Gastrocnemius medialis (tissue), 4 donors: ENCODE measurements at places on chromosomes 2 and 18. TPM values are rescaled to one million over a fixed set of nuclear protein-coding genes. Genes with fewer than 3 reads are reported as not detected.

- no peaks in the 10 kb centered on the region for H3K4me1 ChIP-seq
- no peak overlapping the region for H3K4me3 ChIP-seq
- no peaks in the 10 kb centered on the region for H3K27me3 ChIP-seq
- H3K36me3 ChIP-seq = no peaks in the 10 kb centered on the region
- H3K27ac ChIP-seq = no peak overlapping the region
- no peak for DNase-seq
Observed at GRCh38 chr2:140295767-140296166, 1515.6 kb upstream of the NXPH2 start.

DNA sequence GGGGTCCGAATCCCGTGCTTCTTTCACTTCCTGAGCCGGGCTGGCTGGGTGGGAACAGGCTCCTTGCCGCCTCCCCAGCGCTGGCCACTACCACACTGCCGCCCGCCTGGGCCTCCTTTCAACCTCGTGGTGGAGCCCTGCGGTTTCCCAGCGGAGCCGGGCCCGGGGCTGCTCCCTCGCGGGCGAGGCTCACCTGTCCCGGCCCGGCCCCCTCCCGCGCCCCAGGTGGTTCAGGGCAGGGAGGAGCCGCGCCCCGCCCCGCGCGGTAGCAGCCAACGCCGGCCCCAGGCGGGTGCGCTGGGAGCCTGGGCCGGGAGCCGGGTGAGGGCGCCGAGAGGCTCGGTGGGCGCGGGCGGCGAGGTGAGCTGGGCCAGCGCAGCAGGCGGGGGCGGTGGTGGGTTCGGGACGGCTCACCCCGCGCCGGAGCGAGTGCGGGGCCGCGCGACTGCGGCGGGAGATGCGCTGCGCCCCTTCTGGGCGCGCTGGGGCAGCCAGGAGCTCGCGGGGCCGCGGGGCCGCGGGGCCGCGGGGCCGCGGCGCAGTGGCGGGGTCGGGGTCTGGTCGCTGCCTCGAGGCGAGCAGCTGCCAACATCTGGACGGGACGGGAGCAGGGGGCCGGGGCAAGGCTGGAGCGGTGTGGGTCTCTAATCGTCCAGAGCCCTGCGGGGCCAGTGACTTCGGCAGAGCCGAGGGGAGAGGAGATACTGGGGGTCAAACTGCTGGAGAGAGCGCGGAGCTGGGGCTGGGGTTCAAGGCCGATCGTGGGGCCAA lies at the start of gene LYPD6B:
Gene LYPD6B, plus strand, starts transcription at position 258 of the 771 bp plus-strand sequence. CDS start 92,250 bp downstream, outside the sequence.
- H3K4me3 ChIP-seq = no peak within 1 kb of the TSS
- H3K27ac ChIP-seq = no peak within 1 kb of the TSS
- no peak for DNase-seq
- H3K36me3 ChIP-seq = no peaks in the 10 kb centered on the region

DNA sequence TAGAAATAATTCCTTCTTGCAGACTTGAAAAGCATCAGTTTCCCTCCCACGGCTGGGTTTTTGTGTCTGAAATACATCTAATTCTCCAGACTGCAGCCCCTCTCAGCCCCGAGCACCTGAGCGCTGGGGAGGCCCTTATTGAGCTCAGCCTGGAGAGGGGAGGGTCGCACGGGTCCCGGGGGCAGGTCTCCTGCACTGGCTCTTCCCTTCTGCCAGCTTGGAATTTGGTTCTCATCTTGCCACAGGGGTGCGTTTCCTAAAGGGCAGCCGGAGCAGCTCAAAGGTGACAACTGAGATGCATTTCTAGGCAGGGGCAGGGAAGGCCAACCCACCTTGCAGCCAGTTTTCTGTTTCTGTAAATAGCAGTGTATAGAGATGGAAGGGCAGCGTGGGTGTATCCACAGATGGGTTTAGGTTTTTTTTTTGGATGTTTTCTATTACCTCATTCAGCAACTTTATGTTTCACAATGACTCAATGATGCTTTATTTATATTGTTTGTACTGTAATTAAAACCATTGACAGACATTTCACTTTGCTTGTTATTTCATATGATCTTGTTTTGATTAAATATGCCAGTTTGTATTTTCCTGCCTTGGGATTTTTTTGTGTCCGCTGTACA lies 37.0 kb downstream of the GBX2 start:
- no peaks in the 10 kb centered on the region for H3K4me1 ChIP-seq
- no peak overlapping the region for H3K27ac ChIP-seq

DNA sequence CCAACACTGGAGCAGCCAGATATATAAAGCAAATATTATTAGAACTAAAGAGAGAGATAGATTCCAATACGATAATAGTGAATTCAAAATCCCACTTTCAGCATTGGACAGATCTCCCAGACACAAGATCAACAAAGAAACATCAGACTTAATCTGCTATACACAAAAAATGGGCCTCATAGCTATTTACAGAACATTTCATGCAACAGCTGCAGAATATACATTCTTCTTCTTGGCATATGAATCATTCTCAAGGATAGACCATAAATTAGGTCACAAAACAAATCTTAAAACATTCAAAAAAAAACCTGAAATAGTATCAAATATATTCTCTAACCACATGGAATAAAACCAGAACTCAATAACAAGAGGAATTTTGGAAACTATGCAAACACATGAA lies 23.8 kb upstream of the BAZ2B start:
- no peak overlapping the region for H3K27ac ChIP-seq
- H3K36me3 ChIP-seq = no peaks in the 10 kb centered on the region
- no peak overlapping the region for H3K4me3 ChIP-seq

DNA sequence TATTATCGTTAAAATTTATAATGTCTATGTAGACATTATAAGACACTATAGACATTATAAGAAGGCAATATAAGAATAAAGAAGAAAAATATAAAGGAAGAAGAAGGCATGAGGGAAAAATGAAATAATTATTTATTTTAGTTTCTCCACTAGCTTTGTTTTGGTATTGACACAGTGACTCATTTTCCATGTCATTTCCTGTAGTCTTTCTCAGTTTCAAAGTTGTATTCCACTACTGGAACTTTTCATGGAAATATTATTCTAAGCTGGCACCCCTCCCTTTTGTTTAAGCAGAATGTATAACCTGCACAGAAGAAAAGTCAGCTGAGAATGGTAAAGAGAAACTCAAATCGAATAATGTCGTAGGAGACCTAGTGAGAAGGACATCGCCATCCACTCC lies 234.2 kb upstream of the NETO1 start:
- H3K4me3 ChIP-seq = no peak overlapping the region
- no peaks in the 10 kb centered on the region for H3K36me3 ChIP-seq
- H3K27ac ChIP-seq = no peak overlapping the region
- no peaks in the 10 kb centered on the region for H3K27me3 ChIP-seq
- H3K4me1 ChIP-seq = no peaks in the 10 kb centered on the region
- DNase-seq = no peak

- no peak overlapping the region for H3K27ac ChIP-seq
- H3K36me3 ChIP-seq = no peaks in the 10 kb centered on the region
- DNase-seq = no peak
- no peaks in the 10 kb centered on the region for H3K27me3 ChIP-seq
- no peak overlapping the region for H3K4me3 ChIP-seq
Observed at GRCh38 chr18:44651918-44652572, 28.6 kb upstream of the SETBP1 start.

GRCh38 chr2:226916669-226917068 lies 80.8 kb downstream of the RHBDD1 start:
- no peaks in the 10 kb centered on the region for H3K4me1 ChIP-seq
- no peak overlapping the region for H3K4me3 ChIP-seq
- no peaks in the 10 kb centered on the region for H3K36me3 ChIP-seq
- DNase-seq = no peak

DNA sequence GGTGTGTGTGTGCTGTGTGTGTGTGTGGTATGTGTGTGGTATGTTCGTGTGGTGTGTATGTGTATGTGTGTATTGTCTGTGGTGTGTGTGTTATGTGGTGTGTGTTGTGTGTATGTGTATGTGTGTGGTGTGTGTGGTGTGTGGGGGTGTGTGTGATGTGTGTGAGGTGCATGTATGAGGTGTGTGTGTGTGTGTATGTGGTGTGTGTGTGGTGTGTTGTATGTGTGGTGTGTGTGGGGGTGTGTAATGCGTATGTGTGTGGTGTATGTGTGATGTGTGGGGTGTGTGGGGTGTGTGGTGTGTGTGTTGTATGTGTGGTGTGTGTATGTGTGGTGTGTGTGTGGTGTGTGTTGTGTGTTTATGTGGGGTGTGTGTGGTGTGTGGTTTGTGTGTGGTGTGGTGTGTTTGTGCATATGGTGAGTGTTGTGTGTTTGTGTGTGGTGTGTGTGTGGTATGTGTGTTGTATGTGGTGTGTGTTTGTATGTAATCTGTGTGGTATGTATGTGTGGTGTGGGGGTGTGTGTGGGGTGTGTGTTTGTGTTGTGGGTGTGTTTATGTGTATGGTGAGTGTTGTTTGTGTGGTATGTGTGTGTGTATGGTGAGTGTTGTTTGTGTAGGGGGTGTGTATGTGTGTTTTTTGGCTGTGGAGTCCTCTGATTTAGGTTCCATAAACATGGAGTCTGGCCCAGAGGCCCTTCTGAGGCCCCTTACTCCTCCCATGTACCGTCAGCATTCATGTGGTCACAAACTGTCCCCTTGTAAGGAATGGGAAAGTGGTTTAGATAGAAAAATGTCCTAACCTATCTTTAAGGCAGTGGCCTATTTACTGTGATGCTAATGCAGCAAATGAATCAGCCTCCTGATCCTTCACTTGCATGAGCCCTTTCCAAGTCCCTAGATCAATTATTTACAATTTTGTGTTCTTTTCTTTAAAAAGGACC lies 116.0 kb downstream of the ALPK2 start:
- H3K36me3 ChIP-seq = peaks cover 10% of the 10 kb centered on the region
- no peaks in the 10 kb centered on the region for H3K27me3 ChIP-seq
- DNase-seq = no peak
- no peak overlapping the region for H3K27ac ChIP-seq
- no peaks in the 10 kb centered on the region for H3K4me1 ChIP-seq

- peaks cover 7% of the 10 kb centered on the region for H3K36me3 ChIP-seq
- no peaks in the 10 kb centered on the region for H3K27me3 ChIP-seq
- no peak overlapping the region for H3K27ac ChIP-seq
- no peaks in the 10 kb centered on the region for H3K4me1 ChIP-seq
- H3K4me3 ChIP-seq = no peak overlapping the region
- DNase-seq = no peak
Observed at GRCh38 chr18:6865251-6865650, 135.7 kb downstream of the ARHGAP28 start.

- peaks cover 3% of the 10 kb centered on the region for H3K4me1 ChIP-seq
- DNase-seq = no peak
- no peaks in the 10 kb centered on the region for H3K36me3 ChIP-seq
- H3K4me3 ChIP-seq = no peak overlapping the region
- H3K27ac ChIP-seq = no peak overlapping the region
- H3K27me3 ChIP-seq = peaks cover 14% of the 10 kb centered on the region
Observed at GRCh38 chr2:218889937-218890336, 9.3 kb downstream of the WNT10A start.

- peak within 1 kb of the TSS; percentile 51 for H3K4me3 ChIP-seq
- DNase-seq = peak; percentile 14
- peak within 1 kb of the TSS; percentile 70 for H3K27ac ChIP-seq
- H3K4me1 ChIP-seq = peaks cover 6% of the 10 kb centered on the region
Observed at GRCh38 chr2:100321866-100322820, at the start of gene LONRF2. TSS of gene LONRF2 (minus strand) at chr2:100322501. CDS start at chr2:100322093, 408 bp downstream.

DNA sequence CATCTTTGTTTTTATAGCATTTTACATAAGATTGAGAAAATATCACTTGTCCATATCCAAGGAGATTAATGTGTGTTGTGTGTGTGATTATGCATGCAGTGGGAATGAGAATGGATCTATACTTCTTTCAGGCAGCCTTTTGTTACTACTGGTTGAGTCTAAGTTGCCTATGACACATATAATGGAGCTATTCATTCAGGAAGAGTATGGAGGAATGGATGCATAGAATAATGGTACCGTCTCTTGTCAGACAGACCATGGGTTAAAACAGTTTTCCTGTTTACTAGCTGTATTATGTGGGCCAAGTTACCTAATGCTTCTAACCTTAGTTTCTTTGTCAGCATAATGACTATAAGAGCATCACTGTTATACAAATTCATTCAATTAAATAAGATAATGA lies 155.4 kb upstream of the KYNU start:
- DNase-seq = no peak
- no peak overlapping the region for H3K4me3 ChIP-seq
- H3K27me3 ChIP-seq = no peaks in the 10 kb centered on the region
- H3K27ac ChIP-seq = no peak overlapping the region

DNA sequence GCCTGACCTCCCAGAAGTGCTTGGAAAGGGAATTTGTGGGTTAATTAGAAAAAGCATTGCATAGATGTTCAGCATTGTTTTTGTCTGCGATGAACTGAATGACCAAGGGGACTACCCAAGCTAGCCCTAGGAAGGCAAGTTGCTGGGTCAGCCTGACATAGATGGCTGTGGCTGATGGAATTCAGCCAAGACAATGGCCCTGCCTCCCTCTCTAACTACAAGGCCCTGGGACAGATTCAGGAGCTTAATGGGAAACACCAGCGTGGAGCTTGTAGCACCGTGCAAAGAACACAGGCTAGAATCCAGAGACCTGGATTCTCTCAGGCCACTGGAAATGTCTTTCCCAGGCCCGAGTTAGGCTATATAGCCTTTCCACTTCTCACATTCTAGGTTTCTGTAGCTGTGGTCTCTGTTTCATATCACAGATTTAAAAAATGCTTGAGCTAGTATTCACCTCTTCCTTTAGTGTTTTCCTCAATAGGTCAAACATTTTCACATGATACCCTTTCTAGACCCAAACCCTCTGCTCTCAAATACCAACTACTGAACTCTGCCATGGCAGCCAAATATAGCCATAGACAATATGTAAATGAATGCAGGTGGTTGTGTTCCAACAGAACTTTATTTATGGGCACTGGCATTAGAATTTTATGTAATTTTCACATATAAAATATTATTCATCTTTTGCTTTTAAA lies 294.3 kb upstream of the MEX3C start:
- H3K4me1 ChIP-seq = no peaks in the 10 kb centered on the region
- H3K27ac ChIP-seq = no peak overlapping the region
- H3K36me3 ChIP-seq = no peaks in the 10 kb centered on the region
- DNase-seq = no peak
- no peaks in the 10 kb centered on the region for H3K27me3 ChIP-seq
- no peak overlapping the region for H3K4me3 ChIP-seq

DNA sequence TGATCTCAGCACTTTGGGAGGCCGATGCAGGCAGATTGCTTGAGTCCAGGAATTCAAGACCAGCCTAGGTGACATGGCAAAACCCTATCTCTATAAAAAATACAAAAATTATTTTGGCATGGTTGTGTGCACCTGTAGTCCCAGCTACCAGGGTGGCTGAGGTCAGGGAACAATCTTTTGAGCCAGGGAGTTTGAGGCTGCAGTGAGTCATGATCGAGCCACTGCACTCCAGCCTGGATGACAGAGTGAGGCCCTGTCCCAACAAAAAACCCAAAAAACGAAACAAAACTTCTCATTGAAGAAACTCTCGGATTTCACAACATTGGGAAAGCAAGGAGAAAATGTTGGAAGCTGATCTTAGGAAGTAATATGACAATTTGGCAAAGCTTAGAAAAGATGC lies 317.3 kb upstream of the MGAT5 start:
- H3K4me3 ChIP-seq = no peak overlapping the region
- H3K27me3 ChIP-seq = no peaks in the 10 kb centered on the region
- H3K4me1 ChIP-seq = no peaks in the 10 kb centered on the region
- DNase-seq = no peak
- H3K27ac ChIP-seq = no peak overlapping the region

GRCh38 chr2:100278501-100278900 lies 43.8 kb downstream of the LONRF2 start:
- DNase-seq = no peak
- no peak overlapping the region for H3K27ac ChIP-seq
- H3K4me1 ChIP-seq = no peaks in the 10 kb centered on the region
- H3K36me3 ChIP-seq = no peaks in the 10 kb centered on the region
- H3K4me3 ChIP-seq = no peak overlapping the region

The SMYD5 gene
- 13.6 TPM for total RNA-seq

The CPS1 gene
- 1.2 TPM for total RNA-seq

The TMEM37 gene
- total RNA-seq = 0.49 TPM

The ANKRD30B gene
- not detected for total RNA-seq

The CPO gene
- 0.68 TPM for total RNA-seq

The SF3B1 gene
- total RNA-seq = 137 TPM

The UGT1A1 gene
- not detected for total RNA-seq

The CAPN14 gene
- total RNA-seq = not detected

The ANKRD62 gene
- not detected for total RNA-seq
